AG10803 (cell line): ENCODE measurements at places on chromosomes 1 and 21.

- no peak for DNase-seq
These were observed 65.8 kb upstream of the BCL9 start for GRCh38 chr1:147475488-147475887.

DNA sequence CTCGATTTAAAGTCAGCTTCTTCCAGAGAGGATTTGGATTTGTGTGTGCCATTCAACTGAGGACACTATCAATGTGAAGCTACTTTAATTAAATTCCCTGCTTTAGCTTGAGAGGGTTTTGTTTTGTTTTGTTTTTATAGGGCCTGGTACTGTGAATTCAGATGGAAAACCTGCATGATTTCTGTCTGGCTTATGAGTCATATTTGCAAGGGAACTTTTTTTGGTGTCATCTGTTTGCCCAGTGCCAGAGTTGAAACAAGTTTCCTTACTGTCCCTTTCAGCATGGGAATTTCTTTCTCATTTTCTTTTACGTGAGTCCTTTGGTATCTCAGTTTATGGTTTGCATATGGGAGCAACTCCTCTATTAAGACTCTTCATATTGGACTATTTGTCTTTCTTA is 194.6 kb downstream of the GREM2 start:
- DNase-seq = peak; percentile 27

GRCh38 chr1:180176965-180177364 is 22.3 kb downstream of the QSOX1 start:
- no peak for DNase-seq

DNA sequence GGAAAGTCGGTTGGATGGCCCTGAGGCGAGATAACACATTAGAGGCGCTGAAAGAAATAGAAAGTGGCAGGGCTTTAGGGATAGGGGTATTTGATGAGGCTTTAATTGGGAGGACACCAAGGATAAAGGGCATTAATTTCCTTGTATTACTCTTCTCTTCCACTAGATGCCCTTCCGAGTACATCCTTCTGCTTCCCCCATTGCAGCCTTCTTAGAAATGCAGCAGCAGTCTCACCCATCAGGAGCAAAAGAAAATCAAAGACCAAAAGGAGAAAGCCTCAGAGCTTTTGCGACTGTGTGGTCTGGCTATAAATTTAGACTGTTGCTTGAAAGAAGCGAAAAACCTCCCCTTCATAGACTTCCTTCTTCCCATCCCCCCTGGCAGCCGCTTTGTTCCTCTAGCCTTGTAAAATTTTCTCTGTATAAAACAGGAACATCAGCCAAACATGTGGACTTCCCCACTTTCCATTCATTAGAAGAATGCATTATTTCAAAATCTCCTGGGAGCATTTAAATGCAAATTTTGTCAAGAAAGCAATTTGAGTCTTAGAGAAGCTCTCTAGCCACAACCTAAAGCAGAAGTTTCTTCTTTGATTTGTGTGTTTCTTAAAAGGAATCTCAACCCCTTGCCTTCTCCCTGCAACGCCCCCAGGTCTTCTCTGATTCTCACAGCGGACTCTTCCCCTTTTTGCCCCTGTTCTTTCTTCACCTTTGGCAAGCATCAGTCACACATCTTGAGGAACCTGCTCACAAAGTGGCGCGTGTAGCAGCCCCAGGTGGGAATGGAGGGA is 76.6 kb downstream of the NDUFS5 start:
- DNase-seq = peak; percentile 86

GRCh38 chr21:15221799-15222386 is 157.1 kb upstream of the NRIP1 start:
- DNase-seq = peak; percentile 32

GRCh38 chr1:214270097-214270650 is 10.8 kb upstream of the SMYD2 start:
- DNase-seq = peak; percentile 61

GRCh38 chr1:115765091-115765490 is 3.4 kb downstream of the CASQ2 start:
- no peak for DNase-seq
